ENCODE measurements at places on chromosomes 2 and 18. TPM values are rescaled to one million over a fixed set of nuclear protein-coding genes. Genes with fewer than 3 reads are reported as not detected.
A peak's percentile ranks its signal among the peaks of the same experiment; 100 is the strongest.

DNA sequence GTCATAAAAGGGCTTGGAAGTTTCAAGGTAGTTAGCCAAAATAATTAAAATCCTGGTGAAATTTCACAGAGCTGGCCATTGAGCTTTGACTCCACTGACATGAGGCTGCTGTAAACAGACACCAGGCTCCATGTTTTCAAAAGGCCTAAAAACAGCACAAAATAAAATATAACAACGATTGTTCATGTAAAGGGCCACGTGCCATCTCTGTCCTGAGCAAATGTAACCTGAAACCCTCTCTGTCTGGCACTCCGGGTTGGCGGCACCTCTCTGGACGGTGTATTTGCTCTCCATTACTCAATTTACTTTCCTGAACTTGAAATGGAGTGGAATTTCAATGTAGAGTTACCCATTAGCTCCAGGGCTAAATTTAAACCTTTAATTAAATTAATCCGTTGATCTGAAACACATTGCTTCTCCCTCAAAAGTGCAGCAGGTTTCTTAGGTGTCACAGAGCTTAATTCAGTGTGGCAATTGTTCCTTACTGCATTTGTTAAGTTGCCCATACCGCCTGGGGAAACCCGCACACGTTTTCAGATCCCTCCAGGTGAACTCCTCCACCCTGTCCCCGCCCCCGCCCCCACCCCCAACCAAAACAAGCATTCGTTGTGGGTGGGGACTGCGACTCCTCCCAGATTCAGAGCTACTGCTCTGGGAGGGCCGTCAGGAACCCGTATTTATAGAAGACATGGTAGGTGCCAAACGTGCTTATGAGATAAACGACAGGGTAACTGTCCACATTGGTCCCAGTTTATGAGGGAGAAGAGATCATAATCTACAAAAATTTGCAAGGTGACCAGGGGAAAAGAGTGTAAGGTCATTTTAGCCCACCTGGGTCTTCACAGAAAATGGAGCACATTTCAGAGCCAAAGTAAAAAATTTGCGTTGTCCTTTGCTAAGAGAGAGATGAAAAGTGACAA lies 1.2 kb upstream of the CABLES1 start:
- H3K27me3 ChIP-seq = no peaks in the 10 kb centered on the region
- no peak overlapping the region for H3K27ac ChIP-seq
- no peaks in the 10 kb centered on the region for H3K4me1 ChIP-seq

GRCh38 chr2:73894475-73894850 lies 1.7 kb downstream of the ACTG2 start:
- H3K4me1 ChIP-seq = no peaks in the 10 kb centered on the region
- H3K36me3 ChIP-seq = no peaks in the 10 kb centered on the region
- H3K4me3 ChIP-seq = no peak overlapping the region
- H3K27ac ChIP-seq = no peak overlapping the region
- H3K27me3 ChIP-seq = no peaks in the 10 kb centered on the region
- DNase-seq = no peak

- no peak overlapping the region for H3K4me3 ChIP-seq
- H3K36me3 ChIP-seq = no peaks in the 10 kb centered on the region
- peaks cover 5% of the 10 kb centered on the region for H3K4me1 ChIP-seq
- DNase-seq = peak; percentile 44
Observed at GRCh38 chr2:112627060-112628040, 18.4 kb upstream of the SLC20A1 start.

DNA sequence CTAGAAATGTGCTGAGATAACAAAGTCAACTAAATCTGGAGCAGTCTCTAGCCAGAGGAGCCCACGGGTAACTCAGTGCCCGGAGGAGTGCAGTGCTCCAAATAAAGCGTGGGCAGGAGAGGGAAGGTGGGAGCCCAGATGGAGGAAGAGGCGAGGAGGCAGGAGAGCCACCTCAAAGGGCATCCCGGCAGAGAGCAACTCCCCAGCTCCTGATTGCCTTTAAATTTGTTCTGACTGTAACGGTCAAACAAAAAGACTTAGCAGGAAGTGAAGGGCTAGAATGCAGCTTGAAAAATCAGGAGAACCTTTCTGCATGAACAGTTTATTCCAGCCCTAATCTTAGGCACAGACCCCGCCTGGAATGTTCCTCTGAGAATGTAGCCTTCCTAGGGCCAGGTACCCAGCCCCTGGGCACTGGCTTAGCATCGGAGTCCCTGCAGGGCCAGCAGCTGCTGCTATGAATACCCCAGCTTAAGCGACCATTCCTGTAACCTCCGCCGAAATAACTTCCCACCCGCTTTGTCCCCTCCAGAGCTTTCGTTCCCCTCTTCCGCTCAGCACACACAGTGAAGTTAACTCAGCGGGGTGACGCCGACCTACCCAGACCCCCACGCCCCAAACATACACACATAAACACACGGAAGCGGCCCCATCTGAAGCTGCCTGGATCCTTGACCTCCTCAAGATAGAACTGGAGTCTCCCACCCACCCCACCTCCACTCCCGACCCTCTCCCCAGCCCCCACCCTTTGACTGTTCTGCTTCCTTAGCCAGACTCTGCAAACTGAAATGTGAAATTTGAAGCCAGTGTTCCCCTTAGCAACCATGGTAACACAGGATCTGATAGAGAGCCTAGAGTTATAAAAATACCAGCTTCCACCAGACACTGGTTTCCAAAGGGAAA lies 123.2 kb downstream of the SMAD7 start:
- H3K4me3 ChIP-seq = no peak overlapping the region
- peak overlapping the region; percentile 75 for H3K27ac ChIP-seq
- peaks cover 25% of the 10 kb centered on the region for H3K4me1 ChIP-seq

DNA sequence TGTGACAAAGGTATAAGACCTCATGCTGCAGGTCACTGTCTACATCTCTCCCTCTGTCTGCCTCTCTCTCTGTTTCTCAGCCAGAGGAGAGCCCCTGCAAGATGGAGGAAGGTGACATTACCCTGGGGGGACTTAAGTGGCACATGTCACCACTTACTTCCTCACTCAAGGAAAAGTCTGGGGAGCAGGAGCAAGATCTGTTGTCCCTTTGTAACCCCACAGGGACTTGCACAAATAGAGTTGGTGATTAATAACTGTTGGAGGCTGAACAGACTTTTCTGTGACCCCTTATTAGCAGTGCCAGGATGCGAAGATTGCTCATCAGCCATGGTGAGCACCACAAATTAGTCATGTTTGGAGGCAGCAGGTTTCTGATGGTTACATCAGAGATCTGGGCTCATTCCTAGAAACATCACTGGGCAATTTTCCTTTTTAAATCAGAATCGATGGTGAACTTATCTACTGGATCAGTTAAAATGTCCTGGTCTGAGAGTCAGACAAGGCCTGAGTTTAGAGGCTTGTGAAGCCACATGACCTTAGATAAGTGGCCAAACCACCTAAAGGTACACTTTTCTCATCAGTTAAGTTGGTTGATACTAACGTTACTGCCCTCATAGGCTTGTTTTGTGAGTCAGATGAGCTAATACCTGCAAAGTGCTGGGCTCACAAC lies 81.2 kb upstream of the LTBP1 start:
- H3K36me3 ChIP-seq = no peaks in the 10 kb centered on the region
- no peak for DNase-seq
- H3K27me3 ChIP-seq = no peaks in the 10 kb centered on the region
- no peak overlapping the region for H3K27ac ChIP-seq
- no peak overlapping the region for H3K4me3 ChIP-seq

GRCh38 chr2:42186945-42187632 lies 17.9 kb downstream of the EML4 start:
- peaks cover 16% of the 10 kb centered on the region for H3K4me1 ChIP-seq
- H3K27ac ChIP-seq = no peak overlapping the region
- no peak overlapping the region for H3K4me3 ChIP-seq
- H3K27me3 ChIP-seq = no peaks in the 10 kb centered on the region
- H3K36me3 ChIP-seq = no peaks in the 10 kb centered on the region
- DNase-seq = no peak

DNA sequence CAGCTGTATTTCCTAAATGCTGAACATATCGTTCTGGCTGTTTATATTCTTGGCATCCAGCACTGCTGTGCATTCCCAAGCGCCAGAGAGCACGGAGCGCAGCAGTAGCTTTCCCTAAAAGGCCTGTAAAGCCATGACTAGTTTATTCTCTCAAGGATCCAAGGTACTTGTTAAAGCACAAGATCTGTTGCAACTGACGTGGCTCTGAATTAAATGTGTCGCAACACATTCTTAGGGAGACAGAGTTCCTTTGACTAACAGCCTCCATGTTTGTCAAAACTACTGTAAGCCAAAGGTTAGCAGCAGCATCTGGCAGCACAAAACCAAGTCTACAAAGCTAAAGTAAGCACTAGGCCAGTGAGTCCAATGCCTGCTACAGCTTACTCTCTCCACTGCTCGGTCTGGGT lies 188.6 kb upstream of the FN1 start:
- DNase-seq = peak; percentile 98
- H3K36me3 ChIP-seq = no peaks in the 10 kb centered on the region
- peaks cover 18% of the 10 kb centered on the region for H3K4me1 ChIP-seq
- H3K27ac ChIP-seq = no peak overlapping the region

DNA sequence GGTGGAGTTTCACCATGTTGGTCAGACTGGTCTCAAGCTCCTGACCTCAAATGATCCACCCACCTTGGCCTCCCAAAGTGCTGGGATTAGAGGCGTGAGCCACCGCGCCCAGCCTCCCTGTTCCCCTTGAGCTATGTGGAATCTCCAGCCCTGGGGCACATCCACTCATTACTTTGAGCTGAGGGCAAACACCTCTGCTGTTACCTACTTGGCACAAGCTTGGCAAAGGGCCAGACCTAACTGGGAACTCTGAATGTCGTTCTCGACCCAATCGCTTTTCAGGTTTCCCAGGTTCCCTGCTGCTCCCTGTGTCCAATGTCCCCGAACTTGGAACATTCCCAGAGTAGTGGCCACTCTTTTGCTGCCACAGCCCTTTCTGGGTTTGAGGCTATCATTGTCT lies 40.6 kb downstream of the CHST10 start:
- no peaks in the 10 kb centered on the region for H3K4me1 ChIP-seq
- no peak for DNase-seq
- H3K27me3 ChIP-seq = no peaks in the 10 kb centered on the region
- no peak overlapping the region for H3K27ac ChIP-seq

- H3K4me3 ChIP-seq = no peak overlapping the region
- no peaks in the 10 kb centered on the region for H3K4me1 ChIP-seq
- no peak overlapping the region for H3K27ac ChIP-seq
- no peaks in the 10 kb centered on the region for H3K27me3 ChIP-seq
- peaks cover 18% of the 10 kb centered on the region for H3K36me3 ChIP-seq
- DNase-seq = no peak
Observed at GRCh38 chr18:41993151-41993550, 38.1 kb downstream of the PIK3C3 start.

GRCh38 chr2:235194351-235194750 lies 242.5 kb downstream of the SH3BP4 start:
- H3K4me3 ChIP-seq = no peak overlapping the region
- no peaks in the 10 kb centered on the region for H3K36me3 ChIP-seq
- H3K27me3 ChIP-seq = no peaks in the 10 kb centered on the region
- H3K27ac ChIP-seq = no peak overlapping the region

- no peaks in the 10 kb centered on the region for H3K4me1 ChIP-seq
- no peak overlapping the region for H3K4me3 ChIP-seq
- no peak overlapping the region for H3K27ac ChIP-seq
- DNase-seq = no peak
Observed at GRCh38 chr2:165248238-165248637, 9.0 kb downstream of the SCN2A start.

- H3K4me3 ChIP-seq = no peak overlapping the region
- H3K36me3 ChIP-seq = no peaks in the 10 kb centered on the region
- H3K27ac ChIP-seq = no peak overlapping the region
- H3K4me1 ChIP-seq = peaks cover 3% of the 10 kb centered on the region
- no peak for DNase-seq
Observed at GRCh38 chr18:77003316-77003715, 129.3 kb downstream of the MBP start.

GRCh38 chr2:12734914-12735654 lies 18.3 kb downstream of the TRIB2 start:
- peaks cover 19% of the 10 kb centered on the region for H3K4me1 ChIP-seq
- H3K36me3 ChIP-seq = peaks cover 23% of the 10 kb centered on the region
- H3K27me3 ChIP-seq = no peaks in the 10 kb centered on the region

- no peak overlapping the region for H3K27ac ChIP-seq
- DNase-seq = no peak
- H3K36me3 ChIP-seq = no peaks in the 10 kb centered on the region
- no peak overlapping the region for H3K4me3 ChIP-seq
- H3K27me3 ChIP-seq = no peaks in the 10 kb centered on the region
- H3K4me1 ChIP-seq = no peaks in the 10 kb centered on the region
Observed at GRCh38 chr2:143190431-143190830, 61.2 kb downstream of the ARHGAP15 start.

GRCh38 chr2:174673440-174673839 lies 75.8 kb upstream of the WIPF1 start:
- peaks cover 13% of the 10 kb centered on the region for H3K36me3 ChIP-seq
- H3K4me3 ChIP-seq = no peak overlapping the region
- H3K27ac ChIP-seq = no peak overlapping the region
- H3K27me3 ChIP-seq = no peaks in the 10 kb centered on the region

GRCh38 chr18:77366720-77367641 lies 117.3 kb downstream of the GALR1 start:
- H3K36me3 ChIP-seq = no peaks in the 10 kb centered on the region
- peak; percentile 12 for DNase-seq

DNA sequence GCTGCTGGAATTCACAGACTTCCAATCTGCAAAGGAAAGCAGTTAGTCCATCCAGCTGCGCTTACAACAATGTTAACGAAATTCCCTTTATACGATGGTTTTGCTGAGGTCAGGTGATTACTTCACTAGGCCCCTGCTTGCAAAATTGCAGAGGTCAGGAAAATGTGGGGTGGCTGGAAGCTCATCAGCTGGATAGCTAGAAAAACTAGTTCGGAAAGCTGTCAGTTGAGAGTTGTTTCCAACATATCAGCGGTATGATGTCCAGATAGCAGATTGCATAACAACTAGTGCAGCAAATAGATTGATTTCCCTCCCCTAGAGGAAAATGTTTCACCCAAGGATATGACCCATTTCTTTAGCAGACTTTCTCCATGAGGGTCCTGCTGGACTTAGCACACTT lies 2021.1 kb upstream of the CELF4 start:
- H3K27me3 ChIP-seq = no peaks in the 10 kb centered on the region
- no peak overlapping the region for H3K27ac ChIP-seq
- DNase-seq = peak; percentile 34
- H3K36me3 ChIP-seq = no peaks in the 10 kb centered on the region

DNA sequence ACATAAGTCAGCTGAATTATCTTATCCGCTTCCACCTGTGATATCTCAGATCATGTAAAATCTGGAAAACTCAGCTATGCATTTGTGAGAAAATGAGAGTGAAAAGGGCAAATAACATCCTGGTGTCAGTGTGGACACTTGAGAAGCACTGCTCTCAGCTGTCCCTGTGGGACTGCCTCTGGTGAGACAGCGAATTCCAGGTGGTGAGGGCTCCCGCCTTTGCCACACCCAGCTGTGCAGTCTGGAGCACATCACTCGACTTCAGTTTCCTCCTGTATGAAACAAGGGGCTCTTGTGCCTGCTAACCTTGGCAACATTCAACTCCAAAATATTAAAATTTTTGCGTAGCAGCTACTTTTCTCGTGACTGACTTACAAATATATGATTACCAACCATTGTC lies 194.9 kb upstream of the BOD1L2 start:
- no peaks in the 10 kb centered on the region for H3K36me3 ChIP-seq
- H3K27me3 ChIP-seq = no peaks in the 10 kb centered on the region
- H3K4me1 ChIP-seq = no peaks in the 10 kb centered on the region
- H3K4me3 ChIP-seq = no peak overlapping the region

GRCh38 chr2:37246205-37246604 lies 14.7 kb downstream of the NDUFAF7 start:
- no peak overlapping the region for H3K4me3 ChIP-seq
- H3K4me1 ChIP-seq = no peaks in the 10 kb centered on the region
- no peaks in the 10 kb centered on the region for H3K27me3 ChIP-seq
- DNase-seq = no peak

The CNTNAP5 gene
- total RNA-seq = 0.03 TPM

The REG1B gene
- 4.0 TPM for total RNA-seq

The MEP1B gene
- not detected for total RNA-seq

The NEUROD1 gene
- total RNA-seq = 0.82 TPM

The RESP18 gene
- total RNA-seq = not detected

The TGFA gene
- 13.0 TPM for total RNA-seq

The KCNG2 gene
- 0.80 TPM for total RNA-seq

Data from lung (tissue), 17 donors.